Lung (tissue), 17 donors: ENCODE measurements at places on chromosomes 1 and 21. TPM values are rescaled to one million over a fixed set of nuclear protein-coding genes. Genes with fewer than 3 reads are reported as not detected.
A peak's percentile ranks its signal among the peaks of the same experiment; 100 is the strongest.

DNA sequence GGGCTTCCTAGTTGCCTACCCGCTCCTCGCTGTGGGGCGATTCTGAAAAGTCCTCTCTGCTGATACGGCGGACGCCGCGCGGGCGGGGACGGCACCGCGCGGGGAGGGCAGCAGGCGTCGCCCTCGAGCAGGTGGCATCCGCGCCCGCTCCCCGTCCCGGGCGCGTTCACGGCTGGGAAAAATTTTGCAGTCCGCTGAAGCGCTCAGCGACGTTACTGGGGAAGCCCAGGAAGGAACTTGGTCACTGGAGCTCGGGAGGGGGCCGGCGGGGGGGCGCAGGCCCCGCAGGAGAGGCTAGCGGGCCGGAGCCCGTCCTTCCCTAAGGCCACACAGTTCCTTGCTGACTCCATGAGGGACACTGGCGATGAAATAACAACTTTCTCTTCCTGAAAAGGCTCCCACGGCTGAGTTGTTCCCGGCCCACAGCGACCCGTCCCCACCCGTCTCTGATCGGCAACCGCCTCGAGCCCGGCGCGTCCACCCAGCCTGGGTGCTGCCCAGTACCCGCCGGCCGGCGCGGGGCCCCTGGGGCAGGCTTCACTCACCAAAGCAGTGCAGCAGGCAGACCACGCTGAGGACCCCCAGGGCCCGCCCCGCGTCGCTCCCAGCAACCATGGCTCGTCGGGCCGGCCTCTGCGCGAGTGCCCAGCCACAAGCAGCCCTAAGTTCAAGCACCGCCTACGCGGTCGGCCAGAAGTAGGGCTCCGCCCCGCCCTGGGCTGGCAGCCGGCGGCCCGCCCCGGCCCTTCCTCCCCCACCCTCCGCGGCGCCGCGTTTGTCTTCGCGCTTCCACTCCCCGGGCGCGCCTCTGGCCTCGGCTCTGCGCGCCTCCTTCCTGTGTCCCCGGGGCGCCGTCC lies at the start of gene CD58:
Gene CD58 (minus strand): TSS at position 669 of the 857 bp plus-strand sequence. CDS start 54 bp downstream, at position 615.
- peak; percentile 88 for DNase-seq

- DNase-seq, result peak; percentile 75
These were observed 12.0 kb downstream of the SYT11 start for GRCh38 chr1:155871390-155871789.

GRCh38 chr1:202016811-202017748 lies 6.7 kb downstream of the ELF3 start:
- no peak for DNase-seq

DNA sequence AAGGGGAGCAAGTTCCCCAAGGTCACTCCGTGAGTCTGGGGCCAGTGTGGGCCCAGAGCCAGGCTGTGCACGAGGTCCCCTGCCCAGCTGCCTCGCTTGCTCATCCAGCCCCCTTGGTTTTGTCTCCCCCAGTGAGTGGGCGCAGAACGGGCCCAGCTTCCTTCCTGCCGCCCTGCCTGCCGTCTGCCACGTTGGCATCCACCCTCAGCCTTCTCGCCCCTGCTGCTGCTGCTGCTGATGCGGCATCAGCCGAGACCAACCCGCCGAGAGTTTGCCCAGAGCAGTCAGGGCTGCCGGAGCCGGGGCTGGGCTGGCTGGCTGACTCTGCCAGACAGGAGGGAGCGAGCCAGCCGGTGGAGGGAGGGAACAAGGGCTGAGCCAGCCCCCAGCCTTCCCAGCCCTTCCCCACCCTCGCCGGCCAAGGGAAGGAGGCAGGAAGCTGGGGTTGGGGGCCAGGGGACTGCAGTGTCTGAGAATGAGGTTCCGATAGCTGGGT lies 31.4 kb upstream of the WASF2 start:
- DNase-seq, result peak; percentile 38

- DNase-seq, result peak; percentile 60
These were observed 23.9 kb downstream of the DNAJC8 start for GRCh38 chr1:28208818-28209441.

DNA sequence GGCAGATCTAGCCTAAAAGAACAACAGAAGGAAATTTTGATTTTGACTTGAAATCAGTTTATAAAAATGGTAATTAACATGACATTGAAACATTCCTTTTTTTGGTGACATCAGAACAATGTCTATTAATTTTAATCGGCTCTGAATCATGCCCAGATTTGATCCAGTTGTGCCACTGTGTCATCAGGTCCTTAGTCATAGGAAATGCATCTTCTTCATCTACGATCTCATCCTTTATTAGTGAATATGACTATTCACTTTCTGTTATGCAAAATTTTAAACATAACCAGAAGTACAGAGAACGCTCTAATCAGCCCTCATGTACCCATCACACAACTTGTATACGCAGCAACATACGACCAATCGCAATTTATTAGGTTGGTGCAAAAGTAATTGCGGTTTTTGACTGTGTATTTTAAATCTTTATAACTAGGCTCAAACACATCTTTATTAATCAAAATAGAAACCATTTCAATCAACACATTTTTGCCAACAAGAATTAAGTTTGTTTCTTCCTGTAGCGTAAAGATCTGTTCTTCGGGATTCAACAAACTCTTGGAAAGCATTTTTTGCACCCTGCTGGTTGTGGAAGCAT lies 40.3 kb upstream of the TLR5 start:
- no peak for DNase-seq

DNA sequence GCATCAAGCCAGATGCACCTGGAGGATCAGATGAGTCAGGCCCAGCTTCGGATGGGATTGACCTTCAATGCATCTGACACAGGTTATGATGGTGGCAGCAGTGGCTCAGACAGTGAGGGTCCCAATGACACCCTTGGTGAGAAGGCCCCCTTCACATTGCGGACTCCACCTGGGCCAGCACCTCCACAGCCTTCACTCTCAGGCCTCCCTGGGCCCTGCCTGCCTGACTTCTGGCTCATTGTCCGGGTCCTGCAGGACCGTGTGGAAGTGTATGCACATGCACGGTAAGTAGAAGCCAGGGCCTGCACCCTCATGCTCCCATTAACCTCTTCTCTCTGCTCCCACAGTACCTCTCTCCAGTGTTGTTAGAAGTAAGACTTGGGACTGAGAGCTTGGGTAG lies 20.8 kb downstream of the HYI start:
- DNase-seq, result no peak

DNA sequence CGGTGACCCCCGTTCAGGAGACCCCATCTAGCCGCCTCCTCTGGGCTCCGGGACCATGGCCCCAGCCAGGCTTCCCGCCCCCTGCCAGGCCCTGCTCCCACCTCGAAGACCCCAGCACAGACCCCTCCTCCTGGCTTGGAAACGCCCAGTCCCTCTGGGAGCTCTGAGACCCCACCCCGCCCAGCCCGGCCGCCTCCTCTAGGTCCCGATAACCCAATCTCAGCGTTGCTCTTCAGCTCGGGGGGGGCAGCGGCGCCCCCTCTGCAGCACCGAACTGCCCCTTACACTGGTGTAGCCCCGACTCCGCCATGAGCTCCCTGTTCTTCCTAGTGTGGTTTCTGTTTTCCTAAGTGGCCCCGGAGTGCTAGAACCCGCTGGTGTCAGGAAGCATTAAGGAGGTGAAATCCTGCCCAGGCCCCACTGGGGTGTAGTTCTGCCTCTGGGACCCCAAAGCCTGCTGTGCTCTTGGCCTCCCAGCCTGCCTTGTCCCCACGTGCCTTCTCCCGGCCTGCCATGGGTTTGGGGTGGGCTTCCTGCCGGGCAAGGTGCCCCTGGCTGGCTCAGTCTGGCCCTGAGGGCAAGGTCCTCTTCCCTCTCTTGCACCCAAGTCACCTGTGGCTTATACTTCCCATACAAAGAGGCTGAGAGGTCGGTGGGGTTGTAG lies 10.7 kb upstream of the MMEL1 start:
- no peak for DNase-seq

DNA sequence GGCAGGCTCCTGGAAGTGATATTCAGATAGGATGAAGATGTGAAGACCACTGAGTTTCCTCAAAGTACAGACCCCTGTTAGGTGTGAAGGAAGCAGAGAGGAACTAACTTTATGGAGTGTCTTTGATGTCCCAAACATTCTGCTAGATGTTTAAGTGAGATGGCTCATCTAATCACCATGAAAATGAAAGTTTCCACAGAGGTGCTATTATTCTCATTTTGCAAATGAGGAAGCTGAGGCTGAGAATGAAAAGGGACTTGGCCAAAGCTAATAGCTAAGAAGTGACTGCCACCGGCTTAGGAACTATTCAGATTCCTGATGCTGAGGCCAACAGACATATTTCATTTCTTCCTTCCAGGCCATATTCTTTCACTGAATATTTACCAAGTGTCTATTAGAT lies 45.9 kb upstream of the WLS start:
- DNase-seq, result no peak

- DNase-seq, result no peak
These were observed 83.0 kb downstream of the IGSF21 start for GRCh38 chr1:18190598-18190997.

Gene TRIM63
- total RNA-seq, result 0.31 TPM

Gene IL19
- 0.12 TPM for total RNA-seq

Gene SLC35F3
- 0.80 TPM for total RNA-seq

Gene RIPPLY3
- 2.1 TPM for total RNA-seq
